Cardiac fibroblast (primary cell): ENCODE measurements at places on chromosomes 5 and 9.

- DNase-seq, result no peak
Measured at GRCh38 chr5:8522646-8523045, 653.7 kb downstream of the MTRR start.

DNA sequence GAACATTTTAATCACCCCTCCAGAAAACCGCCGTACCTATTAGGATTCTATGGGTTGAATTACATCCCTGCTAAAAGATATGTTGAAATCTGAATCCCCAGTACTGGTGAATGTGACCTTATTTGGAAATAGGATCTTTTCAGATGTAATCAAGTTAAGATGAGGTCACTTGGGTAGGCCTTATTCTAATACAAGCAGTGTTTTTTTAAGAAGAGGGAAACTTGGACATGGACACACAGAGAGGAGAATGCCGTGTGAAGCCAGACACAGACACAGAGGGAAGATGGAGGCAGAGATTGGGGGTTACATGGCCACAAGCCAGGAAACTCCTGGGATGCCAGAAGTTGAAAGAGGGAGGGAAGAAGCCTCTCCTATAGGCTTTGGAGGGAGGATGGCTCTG, 183.5 kb downstream of the GNA14 start:
- DNase-seq, result peak; percentile 61

- DNase-seq, result no peak
Measured at GRCh38 chr5:138712791-138713190, 40.4 kb upstream of the CTNNA1 start.

DNA sequence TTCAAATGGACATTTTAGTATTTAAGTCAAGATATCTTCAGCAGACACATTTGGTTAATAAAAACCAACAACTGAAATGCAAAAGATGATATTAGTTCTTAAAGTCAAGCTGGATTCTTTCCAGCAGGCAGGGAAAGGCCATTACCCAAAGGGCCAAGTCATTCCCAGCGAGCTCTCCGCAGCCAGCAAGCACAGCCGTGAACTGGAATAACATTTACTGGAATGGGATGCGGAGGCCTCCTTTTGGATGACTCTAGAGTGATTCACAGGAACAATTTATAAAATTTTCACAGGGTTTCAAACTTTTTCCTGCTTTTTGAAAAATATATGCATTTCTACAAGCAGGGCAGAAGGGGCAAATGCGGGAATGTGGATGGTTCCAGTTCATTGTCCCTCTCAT, 76.6 kb upstream of the DAB2 start:
- DNase-seq, result peak; percentile 87

DNA sequence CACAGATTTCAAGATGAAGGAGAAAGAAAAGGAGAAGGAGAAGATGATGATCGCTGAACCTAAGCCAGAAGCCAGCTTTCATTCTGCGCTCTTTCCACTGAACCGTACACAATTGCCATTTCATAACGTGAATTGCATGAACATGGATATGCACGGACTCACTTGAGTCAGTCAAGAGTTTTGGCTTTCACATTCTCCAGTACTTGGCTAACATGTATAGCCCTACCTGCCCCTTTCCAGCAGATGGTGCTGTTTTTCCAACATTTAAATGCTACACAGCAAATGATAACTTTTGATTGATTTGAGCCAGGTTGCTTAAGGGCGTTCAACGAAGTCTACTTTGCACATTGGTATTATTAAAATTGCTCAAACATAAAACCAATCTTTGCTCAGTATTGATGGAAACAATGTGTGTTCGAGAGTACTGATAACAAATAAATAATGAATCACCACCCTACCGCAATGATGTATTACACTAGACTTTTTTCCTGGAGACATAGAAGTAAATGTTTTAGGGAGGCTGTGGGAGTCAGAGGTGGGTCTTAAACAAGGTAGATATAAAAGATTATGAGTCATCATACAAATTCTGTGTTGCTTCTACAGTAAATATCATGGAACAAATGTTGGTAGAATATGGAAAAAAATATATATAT, 196.4 kb downstream of the TRPM3 start:
- peak; percentile 95 for DNase-seq

- DNase-seq, result no peak
Measured at GRCh38 chr5:41406424-41406823, 104.0 kb downstream of the PLCXD3 start.

DNA sequence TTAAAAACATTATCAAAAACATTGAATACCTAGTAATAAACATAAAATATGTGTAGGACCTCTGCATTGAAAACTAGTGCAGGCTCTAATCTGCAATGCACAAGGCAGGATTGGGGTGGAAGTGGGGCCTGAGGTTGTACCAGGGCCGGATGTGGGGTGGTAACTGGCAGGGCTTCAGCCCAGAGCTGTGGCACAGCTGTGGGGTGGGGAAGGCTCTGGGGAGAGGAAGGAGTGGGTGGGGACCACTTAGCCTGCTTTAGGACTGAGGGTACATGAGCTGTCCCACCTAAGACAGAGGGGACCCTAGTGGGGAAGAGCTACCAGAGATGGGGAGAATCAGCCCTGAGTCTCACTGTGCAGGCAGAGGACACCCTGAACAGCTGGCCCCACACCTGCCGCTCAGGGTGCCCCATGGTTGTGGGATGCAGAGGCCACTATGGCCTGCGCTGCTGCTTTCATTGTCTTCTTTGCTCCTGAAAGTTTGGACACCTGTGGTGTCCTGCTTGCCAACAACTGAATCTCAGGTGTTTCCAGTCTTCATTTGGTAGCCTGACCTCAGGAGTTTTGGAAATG, 311.4 kb downstream of the TLE4 start:
- no peak for DNase-seq

DNA sequence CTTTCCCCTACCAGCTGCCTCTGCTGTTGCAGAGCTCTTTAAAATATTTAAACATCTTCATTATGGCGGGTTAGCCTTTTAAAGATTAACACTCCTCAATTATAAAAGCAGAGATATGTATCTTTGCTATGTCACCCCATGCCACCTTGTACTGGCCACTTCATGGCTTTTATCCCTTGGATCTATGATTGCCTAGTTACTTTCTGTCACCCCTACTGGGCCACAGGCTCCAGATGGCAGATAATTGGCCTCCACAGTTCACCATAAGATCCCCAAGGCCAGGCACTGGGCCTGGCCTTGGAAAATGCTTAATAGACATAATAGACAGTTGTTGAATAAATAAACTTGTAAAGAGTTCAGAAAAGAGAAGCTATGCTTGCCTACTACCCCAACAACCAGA, 142.0 kb upstream of the SHB start:
- DNase-seq, result no peak

GRCh38 chr5:92678640-92679039, 902.4 kb downstream of the NR2F1-AS1 start:
- DNase-seq, result peak; percentile 22

GRCh38 chr9:84669013-84669287, 579 bp upstream of the NTRK2 start:
- no peak for DNase-seq

GRCh38 chr9:121362813-121363621, 7.0 kb downstream of the STOM start:
- DNase-seq, result peak; percentile 73

DNA sequence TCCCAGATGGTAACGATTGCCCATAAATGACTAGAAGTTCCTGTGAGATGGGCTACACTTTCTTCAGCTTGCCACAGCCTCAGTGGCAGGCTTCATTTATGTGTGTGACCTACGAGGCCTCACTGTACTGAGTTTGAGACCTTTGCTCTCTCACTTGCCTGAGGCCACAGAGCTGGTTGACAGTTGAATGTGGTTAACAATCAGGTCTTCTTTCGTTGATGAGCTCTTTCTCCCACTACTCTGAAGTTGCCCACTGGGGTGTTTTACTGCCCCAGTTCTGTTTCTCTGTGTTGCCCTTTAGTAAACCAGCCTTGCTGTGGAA, 70.5 kb downstream of the CYFIP2 start:
- DNase-seq, result no peak

- peak; percentile 79 for DNase-seq
Measured at GRCh38 chr5:34511915-34512314, 144.2 kb upstream of the RAI14 start.

DNA sequence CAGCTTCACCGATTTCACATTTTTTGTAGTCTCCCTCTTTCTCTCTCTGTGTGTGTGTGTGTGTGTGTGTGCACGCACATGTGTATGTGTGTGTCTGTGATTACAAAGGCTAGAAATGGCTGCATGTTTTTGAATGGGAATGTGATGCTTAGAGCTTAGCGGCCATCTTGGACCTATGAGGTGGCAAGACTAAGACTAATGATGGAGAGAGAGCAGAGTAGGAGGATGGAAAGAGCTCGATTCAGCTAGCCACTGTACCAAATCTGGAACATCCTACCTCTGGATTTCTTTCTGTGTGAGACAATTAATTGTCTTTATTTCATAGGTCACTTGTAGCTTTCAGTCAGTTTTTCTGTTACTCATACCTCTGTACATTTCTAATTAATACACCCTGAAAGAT, 205.1 kb downstream of the PCSK1 start:
- DNase-seq, result no peak

- DNase-seq, result no peak
Measured at GRCh38 chr5:117161718-117162335, 587.2 kb upstream of the SEMA6A start.

DNA sequence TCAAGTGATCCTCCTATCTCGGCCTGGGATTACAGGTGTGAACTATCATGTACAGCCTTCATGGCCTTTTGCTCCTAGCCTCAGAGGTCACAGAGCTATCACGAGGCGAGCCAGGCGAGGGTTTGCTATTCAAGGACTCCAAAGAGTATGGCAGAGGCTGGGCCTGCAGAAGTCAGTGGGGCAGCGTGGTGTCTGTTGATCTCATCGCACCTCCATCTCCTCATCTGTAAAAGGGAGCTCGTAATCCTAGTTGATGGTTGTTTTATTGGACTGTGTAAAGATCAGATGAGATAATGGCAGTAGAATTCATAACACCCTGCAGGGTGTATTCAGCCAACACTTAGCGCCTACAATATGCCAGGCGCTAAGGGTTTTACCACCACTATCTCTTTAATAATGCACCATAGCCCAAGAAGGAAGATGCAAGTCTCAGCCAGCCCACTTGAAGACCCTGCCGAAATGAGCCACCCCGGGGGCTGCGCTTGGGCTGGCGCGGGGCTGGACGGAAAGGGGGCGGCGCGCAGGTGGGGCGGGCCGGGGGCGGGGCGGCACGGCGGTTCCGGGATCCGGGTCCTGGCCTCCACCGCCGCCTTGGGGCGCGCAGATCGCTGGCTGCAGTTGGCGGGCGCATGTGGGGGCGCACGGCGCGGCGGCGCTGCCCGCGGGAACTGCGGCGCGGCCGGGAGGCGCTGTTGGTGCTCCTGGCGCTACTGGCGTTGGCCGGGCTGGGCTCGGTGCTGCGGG, at the start of gene GALNT12:
GALNT12 (plus strand) TSS at position 601 of the 744 bp plus-strand sequence; CDS start at position 630, 29 bp downstream.
- no peak for DNase-seq

GRCh38 chr9:83533296-83533695, 4.9 kb downstream of the FRMD3 start:
- DNase-seq, result no peak

- DNase-seq, result no peak
Measured at GRCh38 chr5:62315376-62316175, 9.6 kb downstream of the KIF2A start.

GRCh38 chr5:172919525-172920446, 39.4 kb upstream of the RPL26L1 start:
- DNase-seq, result peak; percentile 75

GRCh38 chr9:129619787-129620668, 873 bp downstream of the C9orf50 start:
- DNase-seq, result no peak

DNA sequence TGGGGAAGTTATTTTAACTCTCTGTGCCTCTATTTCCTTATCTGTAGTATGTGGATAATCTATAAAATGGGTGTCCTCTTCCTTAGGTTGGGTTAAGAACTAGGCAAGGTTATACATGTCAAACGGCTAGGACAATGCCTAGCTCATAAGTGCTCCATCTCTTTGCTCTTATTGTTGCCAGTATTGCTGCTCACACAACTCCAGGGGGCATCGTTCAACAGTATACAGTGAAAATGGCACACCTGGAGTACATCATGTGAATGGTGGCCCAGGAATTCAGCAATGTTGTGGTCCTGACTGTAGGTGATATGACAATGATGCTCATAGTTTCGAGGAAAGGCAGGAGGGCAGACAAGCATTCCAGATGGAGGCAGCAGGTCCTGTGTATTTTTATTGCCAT, 30.1 kb downstream of the SLIT3 start:
- no peak for DNase-seq

GRCh38 chr5:78696637-78697036, 48.1 kb upstream of the LHFPL2 start:
- DNase-seq, result no peak

DNA sequence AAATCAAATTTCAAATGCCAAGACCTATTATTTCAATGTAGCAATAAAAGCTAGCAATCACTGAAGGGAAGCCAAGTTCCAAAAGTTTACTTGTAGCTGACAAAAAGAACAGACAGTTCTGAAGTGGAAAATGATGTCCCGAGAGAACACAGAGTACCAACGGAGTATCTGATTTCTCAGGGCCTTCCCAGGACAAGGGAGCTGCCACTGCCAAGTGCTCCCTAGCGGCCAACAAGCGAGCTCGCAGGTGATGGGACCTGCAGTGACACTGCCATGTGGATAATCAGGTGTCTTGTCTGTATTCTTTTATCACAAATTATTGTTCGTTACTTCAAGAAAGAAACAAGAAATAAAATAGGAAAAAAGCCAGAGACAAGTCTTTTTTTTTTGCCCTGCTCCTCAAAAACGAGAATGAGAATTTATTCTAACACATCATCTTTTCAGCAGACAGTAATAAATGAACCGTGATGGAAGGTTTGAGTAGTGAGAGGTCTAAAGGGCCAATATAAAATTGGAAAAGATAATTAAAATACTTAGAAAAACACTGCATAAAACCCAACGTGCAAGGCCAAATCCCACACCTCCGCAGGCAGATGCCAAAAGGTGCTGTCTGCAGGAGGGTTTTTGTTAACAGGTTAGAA, 159.4 kb downstream of the MYO10 start:
- peak; percentile 34 for DNase-seq

GRCh38 chr5:100746730-100747129, 156.4 kb downstream of the ST8SIA4 start:
- no peak for DNase-seq

GRCh38 chr5:2744485-2744884, 7.0 kb downstream of the IRX2 start:
- peak; percentile 14 for DNase-seq

DNA sequence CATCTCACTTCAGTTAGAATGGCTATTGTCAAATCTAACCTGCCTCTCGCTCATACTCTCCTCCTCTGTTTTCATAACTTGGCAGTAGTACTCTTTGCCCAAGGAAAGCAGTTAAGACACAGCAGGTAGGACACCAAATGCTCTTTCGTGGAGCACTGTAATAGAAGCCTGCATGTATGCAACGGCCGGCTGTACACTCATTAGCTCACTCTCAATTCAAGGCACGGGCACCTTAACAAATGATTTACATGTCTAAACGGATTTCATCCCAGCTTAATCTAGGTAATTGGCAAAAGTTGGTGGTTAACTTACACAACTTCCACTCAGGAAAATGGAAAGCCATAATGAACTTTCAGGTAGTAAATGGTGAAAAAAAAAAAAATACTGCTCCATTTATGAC, 14.9 kb downstream of the DEPDC1B start:
- DNase-seq, result no peak

DNA sequence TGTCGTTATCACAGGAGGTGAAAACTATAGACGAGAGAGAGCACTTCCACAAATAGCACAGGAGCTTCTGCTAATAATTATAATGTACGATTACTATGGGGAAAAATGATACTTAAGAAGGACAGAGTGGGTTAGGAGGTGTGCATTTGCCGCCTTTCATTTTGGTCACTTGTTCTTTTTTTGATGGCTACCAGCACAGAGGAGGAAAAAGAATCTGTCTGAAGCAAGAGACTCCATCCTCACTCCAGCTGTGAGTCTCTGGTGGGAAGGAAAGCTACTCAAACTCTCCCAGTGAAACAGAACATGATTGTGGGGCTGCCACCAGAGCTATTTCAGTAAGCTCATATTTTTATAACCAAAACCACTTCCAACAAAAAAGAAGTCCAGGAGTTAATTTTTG, 270.4 kb upstream of the TMEM161B start:
- no peak for DNase-seq
